ENCODE measurements at places on chromosomes 11 and 22.

DNA sequence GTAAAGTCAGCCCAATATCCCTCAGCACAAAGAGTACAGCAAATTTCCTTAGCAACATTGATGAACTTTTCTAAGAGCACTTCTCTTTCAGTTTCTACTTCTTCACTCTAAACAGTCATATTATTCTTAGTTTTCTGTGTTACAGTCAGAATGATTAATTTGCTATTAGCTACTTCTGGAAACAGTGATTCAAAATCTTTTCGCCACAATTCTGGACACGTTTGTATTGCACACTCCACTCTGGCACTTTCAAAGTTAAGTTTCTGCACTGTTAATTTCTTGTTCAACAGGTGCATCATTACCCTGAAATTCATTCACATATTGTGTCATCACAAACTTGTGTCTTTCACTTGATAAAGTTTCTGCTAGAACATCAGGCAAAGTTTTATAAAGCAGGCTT lies 22.5 kb downstream of the ABTB2 start:
- DNase-seq: no peak

GRCh38 chr22:19890502-19891316 lies 36.0 kb upstream of the GNB1L start:
- DNase-seq: no peak

DNA sequence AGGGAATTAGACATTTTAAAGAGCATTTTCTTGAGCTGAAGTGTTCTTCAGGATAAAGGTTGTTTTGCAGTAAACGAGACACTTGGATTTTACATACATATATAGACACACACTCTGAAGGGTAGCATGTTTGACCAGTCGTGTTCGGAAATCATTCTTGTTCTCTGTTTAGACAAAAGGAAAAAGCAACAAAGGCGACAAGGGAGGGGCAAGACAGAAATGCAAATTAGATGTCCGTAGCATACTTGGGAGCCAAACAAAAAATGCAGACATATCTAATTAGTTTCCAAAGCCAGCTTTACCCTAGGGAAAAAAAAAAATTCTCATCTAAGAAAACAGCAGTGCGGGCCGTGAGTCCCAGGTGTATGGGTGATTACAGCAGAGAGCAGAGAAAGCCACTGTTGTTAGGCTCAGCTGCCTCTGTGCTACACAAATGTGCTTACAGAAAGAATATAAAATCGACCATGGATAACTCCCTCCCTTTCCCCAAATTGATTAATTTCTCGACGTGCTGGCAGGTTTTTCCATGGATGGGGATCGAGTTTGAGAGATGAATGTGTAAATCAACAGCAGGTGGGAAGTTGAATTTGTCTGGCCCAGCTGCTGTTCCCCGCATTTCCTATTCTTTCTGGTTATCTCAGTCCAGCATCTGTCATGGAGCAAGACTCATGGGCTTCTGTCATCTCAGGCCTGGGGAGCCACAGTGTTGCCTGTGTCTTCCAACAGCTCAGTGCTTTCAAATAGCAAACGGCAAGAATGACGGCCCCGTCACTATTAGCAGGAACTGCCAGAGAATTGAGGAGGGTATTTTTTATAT lies 176.5 kb upstream of the TTC12 start:
- DNase-seq: no peak

DNA sequence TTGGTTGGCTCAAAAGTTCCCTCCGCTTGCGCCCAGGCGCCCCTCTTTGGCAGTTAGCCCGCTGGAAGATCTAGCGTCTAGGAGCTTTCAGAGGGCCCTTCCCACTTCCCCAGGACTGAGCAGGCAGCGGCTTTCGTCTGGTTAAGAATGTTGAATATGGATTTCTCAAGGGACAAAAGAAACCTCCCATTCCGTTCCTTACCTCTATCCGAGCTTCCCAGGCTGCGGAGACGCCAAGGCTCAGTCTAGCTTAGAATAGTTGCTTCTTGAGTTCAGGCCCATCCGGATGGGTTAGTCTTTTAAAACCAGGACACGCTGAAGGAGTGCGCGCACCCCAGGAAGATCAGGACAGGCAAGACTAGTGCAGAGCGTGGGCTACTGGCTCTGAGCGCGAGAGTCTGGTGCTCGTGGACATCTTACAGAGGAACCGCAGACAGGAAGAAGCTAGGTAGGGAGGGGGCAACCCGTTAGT lies 1.6 kb downstream of the NELL1 start:
- DNase-seq: no peak

GRCh38 chr11:64752175-64752970 lies 7.4 kb downstream of the PYGM start:
- no peak for DNase-seq

GRCh38 chr11:58613228-58613627 lies 9.2 kb upstream of the CNTF start:
- DNase-seq: no peak

DNA sequence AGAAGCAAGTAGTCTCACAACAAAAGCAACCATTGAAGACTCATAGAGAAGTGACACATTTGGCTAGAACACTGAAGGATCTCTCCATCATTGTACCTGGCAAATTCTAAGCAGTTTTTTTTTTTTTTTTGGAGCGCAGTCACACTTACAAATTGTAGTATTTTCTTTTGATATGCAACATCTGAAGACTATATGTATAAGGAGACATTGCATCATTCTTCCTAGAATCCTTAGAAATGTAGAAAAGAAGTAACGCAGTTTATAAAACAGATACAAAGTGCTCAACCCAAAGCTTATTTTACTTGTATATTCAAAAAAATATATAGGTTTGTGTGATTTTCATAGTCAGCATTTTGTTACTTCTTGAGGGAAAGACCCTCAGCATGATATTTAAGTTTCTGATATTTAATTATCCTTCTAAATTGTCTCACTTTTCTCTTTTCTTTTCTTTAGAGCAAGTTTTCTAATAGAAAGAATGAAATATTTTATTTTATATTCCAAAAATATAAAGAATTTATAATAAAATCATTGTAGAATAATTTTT lies 20.0 kb downstream of the KDM4D start:
- no peak for DNase-seq

DNA sequence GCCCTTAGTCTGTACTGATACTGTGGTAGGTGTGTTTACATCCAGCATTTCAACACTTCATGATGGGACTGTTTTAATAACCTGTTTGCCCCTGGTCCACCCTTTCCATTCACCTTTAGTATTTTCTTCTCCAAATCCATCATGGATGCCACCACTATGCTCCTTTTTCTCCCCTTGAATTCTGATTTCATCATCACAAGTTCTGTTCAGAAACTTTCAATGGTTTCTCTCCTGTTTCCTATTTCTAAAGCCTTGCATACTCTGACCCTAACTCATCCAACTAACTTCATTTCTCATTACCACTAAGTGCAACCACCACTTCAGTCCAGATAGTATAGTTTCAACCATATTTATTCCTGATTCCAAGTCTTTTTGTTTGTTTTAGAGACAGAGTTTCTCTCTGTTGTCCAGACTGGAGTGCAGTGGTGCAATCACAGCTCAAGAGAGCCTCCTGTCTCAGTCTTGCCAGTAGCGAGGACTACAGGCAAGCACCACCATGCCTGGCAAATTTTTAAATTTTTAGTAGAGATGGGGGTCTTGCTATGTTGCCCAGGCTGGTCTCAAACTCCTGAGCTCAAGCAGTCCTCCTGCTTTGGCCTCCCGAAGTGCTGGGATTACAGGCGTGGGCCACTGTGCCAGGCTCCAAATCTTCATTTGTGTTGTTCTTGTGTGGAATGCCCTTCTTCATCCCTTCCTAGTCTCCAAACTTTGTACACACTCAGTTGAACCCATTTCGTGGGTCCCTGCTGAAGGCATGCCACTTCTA lies 1.2 kb upstream of the LIN7C start:
- DNase-seq: no peak

- no peak for DNase-seq
Measured at GRCh38 chr22:42641801-42642413, 1.5 kb upstream of the ATP5MGL start.

- DNase-seq: no peak
Measured at GRCh38 chr11:73241300-73241699, 23.2 kb downstream of the P2RY2 start.

DNA sequence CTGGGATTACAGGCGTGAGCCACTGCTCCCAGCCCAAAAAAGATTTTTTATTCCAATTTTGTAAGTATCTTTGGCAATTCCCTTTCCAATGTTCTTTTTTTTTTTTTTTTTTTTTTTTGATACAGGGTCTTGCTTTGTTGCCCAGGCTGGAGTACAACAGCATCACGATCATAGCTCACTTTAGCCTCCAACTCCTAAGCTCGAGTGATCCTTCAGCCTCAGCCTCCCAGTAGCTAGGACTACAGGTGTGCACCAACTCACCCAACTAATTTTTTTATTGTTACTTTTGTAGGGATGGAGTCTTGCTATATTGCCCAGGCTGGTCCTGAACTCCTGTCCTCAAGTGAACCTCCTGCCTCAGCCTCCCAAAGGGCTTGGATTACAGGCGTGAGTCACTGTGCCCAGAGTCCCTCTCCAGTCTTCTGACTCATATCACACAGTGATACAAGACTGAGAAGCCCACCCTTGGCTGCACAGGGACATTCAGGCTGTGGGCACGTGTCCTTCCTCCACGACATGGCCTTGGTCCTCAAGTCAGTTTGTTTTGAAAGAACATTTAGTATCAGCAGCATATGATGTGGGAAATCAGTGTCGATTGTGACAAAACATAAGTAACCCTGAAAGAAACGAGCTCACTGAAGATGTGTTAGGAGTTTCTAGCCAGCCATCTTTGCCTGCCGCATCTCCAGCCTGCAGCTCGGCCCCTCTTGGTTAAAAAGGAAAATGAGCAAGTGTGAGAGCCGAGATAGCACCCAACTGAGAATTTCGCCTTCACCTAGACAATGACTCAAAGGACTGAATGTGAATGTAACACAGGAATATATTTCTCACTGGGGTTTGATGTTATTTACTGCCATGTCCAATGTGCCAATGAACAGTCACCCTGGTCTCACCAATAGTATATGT lies 175.5 kb downstream of the MN1 start:
- DNase-seq: no peak

- DNase-seq: no peak
Measured at GRCh38 chr22:37479196-37479595, 7.0 kb downstream of the MFNG start.

DNA sequence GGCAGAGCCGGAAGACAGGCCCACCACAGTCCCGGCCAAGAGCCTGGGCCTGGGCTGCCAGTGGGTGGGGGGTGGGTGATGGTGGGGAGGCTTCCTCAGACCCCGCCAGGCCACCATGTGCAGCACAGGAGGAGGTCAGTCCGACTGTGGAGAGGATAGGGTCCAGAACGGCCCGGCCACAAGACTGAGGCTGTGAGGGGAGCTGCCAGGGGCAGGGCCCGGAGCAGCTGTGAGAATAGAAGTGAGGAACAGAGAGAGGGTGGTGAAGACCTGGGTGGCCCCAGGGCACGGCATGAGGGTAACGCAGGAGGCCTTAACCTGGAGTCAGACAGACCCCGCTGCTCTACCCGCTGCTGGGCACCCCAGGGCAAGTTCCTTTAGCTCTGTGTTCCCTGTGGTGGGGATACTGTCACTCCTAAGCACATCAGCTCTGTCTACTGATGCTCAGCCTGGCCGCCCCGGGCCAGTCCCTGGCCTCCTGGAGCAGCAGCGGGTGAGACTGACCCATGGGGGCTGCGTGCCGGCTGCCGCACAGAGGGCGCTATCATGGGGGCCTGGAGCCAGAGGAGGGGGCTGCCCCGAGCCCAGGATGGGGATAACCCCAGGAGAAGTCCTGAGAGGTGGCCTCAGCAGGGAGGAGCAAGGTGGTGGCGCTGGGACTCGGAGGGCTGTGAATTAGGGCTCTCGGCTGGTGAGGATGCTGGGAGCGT lies 1.7 kb downstream of the FERMT3 start:
- DNase-seq: no peak

GRCh38 chr11:19163617-19164016 lies 38.2 kb downstream of the CSRP3 start:
- no peak for DNase-seq

DNA sequence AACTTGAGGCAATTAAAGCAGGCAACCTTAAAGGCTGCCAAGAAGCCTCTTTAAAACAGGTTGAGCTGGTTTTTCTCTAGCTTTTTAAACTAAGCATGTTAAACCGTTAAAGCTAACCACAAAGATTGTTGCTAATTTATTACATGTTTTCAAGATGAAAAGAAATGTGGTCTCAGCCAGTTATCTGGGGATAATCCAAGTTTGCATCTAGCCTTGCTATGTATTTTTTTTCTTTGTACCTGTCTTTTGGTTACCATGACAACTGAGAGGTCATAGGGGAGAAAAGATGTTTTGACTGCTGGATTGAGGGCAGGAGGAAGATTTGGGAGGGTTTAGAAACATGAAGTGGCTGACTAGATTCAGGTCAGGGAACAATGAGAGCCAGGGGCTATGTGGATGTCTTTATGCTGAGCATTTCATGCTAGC lies 19.2 kb upstream of the PGM2L1 start:
- DNase-seq: peak; percentile 82

GRCh38 chr11:74297484-74297883 lies 14.0 kb downstream of the P4HA3 start:
- no peak for DNase-seq

DNA sequence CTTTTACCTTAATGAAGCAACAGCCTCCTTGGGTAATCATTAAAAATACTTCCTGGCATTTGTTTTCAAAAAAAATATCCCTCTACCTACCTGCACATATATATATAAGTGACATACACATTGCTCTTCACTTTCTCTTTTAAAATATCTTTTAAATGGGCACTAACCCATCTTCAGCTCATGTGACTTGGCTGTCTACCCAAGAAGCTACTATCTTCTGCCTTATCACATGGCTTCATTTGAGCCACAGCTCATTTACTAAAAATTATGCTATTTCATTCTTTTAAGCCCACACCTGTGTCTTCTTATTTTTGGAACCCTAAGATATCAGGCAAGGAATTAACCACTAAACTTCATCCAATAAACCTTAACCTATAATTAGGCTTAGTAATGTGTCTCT lies 37.0 kb upstream of the SOX6 start:
- no peak for DNase-seq

GRCh38 chr11:63289658-63290057 lies 46.3 kb upstream of the SLC22A25 start:
- no peak for DNase-seq

DNA sequence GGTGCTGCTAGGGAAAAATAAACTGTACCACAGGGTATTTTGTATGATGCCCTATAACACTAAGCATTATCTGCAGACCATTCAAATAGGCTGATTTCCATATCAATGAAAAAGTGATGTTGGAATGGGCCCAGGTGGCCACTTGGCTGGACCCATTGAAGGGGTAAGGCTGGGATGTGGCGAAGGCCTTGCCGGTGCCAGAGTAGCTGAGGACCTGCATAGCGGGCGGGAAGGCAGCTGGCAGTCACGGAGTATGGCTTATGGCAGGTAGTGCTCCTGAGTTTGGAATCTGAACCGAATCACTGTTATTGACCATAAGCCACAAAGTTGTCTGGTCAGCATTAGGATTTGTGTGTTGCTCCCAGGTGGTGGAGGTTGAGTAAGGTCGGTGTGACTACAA lies 131.0 kb downstream of the MICAL2 start:
- no peak for DNase-seq
